ENCODE measurements at places on chromosomes 11 and 22.
A peak's percentile ranks its signal among the peaks of the same experiment; 100 is the strongest.

GRCh38 chr22:28594076-28594796 lies 85.4 kb downstream of the TTC28 start:
- no peak for DNase-seq

- DNase-seq: no peak
These were observed 4.0 kb downstream of the ZDHHC24 start for GRCh38 chr11:66541892-66542291.

DNA sequence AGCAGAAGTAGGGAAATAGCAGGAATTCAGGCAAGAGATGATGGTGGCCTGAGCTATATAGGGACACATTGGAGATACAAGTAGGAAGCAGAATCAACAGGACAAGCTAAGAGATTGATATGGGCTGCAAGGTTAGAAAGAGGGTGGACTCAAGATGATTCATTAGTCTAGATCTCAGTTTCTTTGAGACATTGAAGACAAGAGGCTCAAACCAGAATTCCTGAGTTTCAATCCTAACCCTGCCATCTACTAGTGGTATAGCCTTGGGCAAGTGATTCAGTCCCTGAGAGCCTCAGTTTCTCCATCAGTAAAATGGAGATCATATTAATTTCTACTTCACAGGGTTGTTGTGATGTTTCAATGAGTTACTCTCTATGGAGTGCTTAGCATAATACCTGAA lies 53.1 kb upstream of the NAV2 start:
- DNase-seq: no peak

GRCh38 chr22:24536089-24536488 lies 18.8 kb downstream of the GUCD1 start:
- DNase-seq: no peak

DNA sequence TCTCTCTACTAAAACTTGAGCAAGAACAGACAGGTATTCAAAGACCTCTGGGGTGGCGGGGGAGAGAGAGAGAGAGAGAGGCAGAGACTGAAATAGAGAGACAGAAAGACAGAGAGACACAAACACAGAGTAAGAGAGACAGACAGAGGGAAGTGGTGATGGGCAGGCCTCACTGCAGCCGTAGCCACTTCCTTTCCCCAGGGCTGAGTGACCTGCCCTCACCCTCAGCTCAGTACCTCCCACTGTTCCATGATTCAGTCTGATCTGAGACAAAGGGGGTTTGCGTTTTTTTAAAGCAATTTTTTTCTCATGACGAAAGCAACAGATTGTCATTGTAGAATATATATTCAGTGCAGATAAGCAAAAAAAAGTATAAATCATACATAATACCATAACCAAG lies 607.9 kb upstream of the B3GAT1 start:
- no peak for DNase-seq

GRCh38 chr11:108198833-108199232 lies 23.6 kb downstream of the NPAT start:
- DNase-seq: no peak

- peak; percentile 71 for DNase-seq
These were observed 2.2 kb upstream of the CD151 start for GRCh38 chr11:830295-831117.

- no peak for DNase-seq
These were observed 813.1 kb upstream of the CCDC179 start for GRCh38 chr11:23673366-23673765.

GRCh38 chr11:47886096-47886495 lies 37.9 kb upstream of the NUP160 start:
- DNase-seq: peak; percentile 8

- no peak for DNase-seq
These were observed 542.9 kb downstream of the NTM start for GRCh38 chr11:131913267-131913666.

GRCh38 chr11:613369-613968 lies 2.3 kb downstream of the IRF7 start:
- peak; percentile 83 for DNase-seq

- no peak for DNase-seq
These were observed 10.7 kb downstream of the PICK1 start for GRCh38 chr22:38067761-38068360.

DNA sequence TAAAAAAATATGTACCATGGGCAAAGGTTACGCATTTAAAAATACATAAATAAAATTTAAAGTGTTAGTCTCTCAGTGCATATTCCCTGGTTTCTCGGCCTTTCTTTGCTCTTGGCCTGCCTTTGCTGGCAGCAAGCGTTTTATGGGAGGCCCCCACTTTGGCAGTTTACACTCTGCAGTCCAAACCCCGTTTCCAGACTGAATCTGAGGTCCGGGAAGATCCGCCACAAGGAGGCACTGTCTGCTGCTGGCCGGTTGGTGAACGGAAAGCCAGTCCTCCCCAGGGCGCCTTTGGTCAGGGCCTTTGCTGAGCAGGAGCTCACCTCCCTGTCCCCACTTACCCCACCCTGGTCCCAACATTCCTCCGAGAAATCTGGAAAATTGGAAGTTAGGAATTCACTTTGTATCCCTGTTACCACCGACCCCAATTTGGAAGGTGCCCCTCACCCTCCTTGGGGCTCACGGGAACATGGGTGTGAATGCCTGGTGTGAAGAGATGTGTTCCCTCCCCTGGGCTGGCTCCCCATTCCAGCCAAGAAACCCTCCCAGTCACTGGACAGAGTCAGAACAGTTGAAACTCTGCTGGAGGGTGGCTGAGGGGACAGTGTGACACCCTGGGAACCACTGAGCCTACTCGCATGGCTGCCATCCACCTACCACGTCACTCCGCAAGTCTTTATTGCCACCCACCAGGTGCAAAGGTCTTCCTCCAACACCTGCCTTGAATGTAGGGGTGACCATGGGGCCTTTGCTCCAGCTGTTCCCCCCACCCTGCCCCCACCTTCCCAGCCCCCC lies 9.4 kb upstream of the SF1 start:
- DNase-seq: peak; percentile 67

DNA sequence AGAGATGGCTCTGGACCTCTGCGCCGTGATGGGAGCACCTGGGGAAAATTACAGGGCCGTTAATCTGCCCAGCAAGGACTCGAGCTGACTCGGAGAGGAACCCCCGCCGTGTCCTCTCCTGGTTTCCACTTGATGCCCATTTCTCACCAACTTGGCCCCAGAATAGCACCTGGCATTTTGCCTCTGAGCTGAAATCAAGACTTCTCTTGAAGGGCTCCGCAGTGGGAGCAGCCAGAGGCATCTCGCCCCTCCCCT lies 19.0 kb upstream of the CABP7 start:
- no peak for DNase-seq

DNA sequence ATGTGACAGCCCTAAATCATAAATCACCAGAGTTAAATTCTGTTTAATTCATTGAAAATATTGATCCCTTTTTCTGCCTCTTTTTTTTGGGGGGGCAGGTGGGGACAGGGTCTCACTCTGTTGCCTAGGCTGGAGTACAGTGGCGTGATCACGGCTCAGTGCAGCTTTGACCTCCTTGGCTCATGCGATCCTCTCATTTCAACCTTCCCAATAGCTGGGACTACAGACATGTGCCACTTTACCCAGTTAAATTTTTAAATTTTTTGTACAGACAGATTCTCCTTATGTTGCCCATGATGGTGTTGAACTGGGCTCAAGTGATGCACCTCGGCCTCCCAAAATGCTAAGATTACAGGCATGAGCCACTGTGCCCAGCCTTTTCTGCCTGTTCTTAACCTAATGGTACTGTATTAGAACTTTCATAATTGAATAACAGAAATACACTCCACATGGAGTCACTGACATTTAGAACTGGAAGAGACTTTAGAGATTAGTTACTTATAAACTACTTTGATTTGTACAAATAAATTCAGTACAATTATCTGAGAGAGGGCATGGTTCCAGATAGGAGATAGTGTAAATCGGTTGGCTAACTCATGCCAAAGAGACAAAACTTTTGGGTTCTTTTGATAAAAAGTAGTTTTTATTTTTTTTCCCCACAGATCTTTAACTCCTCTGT lies 76.4 kb upstream of the PRODH start:
- no peak for DNase-seq

DNA sequence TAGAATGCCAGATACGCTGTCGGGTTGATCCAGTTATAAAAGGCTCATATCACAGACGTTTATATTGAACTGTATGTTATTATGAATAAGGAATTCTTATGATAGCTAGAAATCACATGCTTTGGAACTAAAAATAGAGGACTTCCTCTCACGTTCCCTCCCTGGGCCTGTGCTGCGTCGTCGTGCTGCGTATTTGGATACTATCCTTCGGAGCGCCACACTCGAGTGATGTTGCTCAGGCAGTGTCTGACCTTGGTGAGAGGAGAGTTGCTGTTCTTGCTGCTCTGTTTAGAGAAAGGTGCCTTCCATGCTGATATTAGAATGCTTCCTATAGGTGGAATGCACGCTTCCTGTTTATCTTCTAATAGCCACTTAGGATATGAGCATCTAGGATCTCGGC lies 20.2 kb upstream of the ST14 start:
- no peak for DNase-seq

DNA sequence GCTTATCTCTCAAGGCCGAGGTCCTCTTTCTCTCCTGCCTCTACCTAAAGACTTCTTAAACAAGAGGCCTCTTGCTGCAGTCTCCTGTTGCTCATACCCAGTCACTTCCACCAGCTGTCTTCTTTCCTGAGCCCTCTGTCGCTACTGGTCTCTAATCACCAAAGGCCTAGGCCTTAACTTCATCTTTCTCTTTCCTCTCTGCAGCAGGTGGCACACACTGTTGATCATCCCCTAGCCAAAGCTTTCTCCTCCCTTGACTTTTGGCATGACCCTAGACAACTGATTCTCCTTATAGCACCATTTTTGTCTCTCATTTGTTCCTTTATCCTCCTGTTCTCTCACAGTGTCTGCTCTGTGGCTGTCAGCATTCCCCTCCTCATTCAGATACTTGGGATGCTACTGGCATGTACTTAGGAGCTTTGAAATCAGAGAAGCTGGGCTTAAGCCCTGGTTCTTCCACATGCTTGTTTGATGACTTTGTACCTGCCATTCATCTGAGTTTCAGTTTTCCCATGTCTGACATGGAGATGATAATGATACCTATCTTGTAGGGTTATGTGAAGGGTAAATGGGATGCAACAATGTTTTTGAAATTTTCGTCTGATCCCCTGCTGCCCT lies 22.4 kb downstream of the ENDOD1 start:
- no peak for DNase-seq

- no peak for DNase-seq
These were observed 36.8 kb downstream of the CELF1 start for GRCh38 chr11:47516155-47516554.

DNA sequence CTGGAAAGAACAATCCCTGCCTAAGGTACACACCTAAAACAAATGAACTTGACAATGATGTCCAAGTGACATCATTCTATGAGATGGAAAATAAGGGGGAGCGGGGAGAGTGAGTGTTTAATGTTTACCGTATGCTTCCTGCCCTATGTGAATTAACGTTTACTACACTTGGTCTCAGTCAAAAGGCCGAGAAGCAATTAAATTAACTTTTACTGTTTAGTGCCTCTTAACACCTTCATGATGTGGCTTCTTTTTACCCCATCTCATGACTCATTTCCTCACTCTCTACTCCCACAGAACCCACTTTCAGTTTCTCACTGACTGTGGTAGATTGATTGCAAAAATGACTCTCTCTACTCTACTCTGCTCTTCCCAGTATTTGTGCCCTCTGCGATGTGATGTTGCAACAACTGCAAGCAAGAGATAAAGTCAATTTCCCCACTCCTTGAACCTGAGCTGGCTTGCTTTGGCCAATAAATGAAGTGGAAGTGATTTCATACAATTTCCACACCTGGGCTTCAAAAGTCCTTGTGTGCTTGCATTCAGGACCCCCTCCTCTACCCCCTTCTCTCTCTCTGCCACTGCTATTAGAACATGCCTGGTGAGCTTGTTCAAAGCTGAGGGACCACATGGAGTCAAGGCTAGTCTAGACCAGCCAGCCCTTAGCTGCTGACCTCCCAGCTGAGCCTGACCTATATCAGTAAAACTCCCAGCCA lies 11.6 kb upstream of the ALKBH3 start:
- peak; percentile 6 for DNase-seq

DNA sequence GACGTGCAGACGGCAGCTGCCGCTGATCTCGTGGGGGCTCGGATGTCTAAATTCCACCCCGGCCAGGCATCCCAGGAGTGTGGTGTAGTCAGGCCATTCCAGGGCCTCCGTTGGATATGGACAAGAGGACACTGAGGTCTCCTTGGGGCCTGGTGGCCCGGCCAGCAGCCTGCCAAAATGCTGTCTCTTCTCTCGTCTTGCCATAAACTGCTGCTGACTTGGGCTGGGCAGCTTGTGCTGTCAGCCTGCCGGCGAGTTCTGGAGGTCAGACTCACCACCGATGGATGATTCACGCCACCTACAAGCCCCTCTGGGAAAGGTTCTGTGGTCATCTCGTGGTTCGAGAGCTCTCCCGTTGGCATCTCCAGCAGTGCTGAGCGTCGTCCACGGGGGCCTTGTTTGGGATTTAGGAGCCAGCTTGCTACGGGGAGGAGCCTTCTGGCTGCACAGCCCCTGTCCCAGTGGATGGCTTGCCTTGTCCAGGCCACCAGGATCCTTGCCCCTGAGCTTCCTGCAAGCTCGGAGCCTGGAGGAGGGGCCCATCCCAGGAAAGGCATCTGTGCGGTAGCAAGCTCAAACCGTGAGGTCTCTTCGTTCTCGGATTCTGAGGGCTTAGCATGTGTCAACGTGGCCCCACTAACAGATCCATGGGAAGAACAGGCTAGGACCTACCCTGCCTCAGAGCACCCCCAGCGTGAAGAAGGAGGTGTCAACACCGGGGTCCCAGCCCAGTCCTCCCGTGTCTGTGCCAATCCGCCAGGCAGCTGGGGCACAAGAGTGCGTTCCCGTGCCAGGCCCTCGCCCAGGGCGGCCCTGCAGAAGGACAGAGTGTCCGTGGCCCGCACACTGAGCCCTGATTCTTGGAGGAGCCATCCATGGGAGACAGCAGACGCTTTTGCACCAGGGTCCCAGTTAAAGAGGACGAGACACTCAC lies 1114.1 kb downstream of the BRD1 start:
- no peak for DNase-seq

DNA sequence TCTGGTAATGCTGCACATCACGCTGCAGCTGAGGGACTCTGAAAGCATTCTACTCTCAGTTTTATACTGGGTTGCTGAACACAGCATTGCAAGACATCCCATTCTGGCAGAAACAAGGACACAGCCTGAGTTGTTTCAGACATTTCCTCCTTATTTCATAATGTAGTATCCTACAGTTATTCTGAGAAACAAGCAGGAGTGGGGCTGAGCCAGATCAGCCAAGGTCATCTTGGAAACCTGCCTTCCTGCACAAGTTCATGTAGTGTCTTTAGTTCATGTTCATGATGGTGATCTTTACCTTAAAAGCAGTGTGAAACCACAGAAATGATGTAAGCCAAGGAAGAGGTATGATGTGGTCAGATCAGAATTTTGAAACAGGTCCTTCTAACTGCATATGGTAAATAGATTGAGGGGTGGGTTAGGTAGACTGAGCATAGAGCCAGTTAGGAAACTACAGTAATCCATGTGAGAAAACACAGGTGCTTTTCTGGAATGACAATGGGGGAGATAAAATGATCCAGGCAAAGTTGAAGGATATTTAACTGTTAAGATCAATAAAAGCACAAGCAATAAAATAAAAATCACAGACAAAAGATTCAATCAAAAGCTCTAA lies 1686.8 kb downstream of the LRRC4C start:
- DNase-seq: no peak

- no peak for DNase-seq
These were observed 333.8 kb downstream of the MN1 start for GRCh38 chr22:27467711-27468110.

GRCh38 chr11:66719111-66719872 lies 9.7 kb downstream of the SPTBN2 start:
- DNase-seq: no peak

- no peak for DNase-seq
These were observed 3.5 kb upstream of the GGT1 start for GRCh38 chr22:24599514-24599913.

- no peak for DNase-seq
These were observed 13.0 kb downstream of the GALNT18 start for GRCh38 chr11:11608783-11609232.

GRCh38 chr11:2120359-2121100 lies 18.7 kb downstream of the IGF2 start:
- no peak for DNase-seq
